ENCODE measurements at places on chromosomes 2 and 18. TPM values are rescaled to one million over a fixed set of nuclear protein-coding genes. Genes with fewer than 3 reads are reported as not detected.

DNA sequence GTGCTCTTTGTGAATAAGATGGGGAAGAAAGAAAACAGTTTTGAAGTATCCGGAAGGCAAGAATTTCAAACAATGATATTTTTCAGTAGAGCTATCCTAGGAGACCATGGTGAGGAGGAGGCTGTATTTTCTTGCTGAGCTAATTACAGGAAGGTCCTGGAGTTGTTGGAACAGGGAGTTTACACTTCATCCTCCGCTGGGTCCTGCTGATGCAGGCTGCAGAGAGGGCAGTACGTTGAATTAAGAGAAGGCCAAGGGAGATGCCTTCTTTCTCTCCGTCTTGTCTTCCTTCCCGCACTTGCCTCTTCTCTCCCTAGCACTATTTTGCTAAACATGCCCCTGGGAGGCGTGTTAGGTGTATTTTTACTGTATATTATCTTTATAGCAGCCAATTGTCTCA, 60.0 kb upstream of the EDAR start:
- H3K27ac ChIP-seq, result no peak overlapping the region
- no peak for DNase-seq
- H3K4me1 ChIP-seq, result peaks cover 21% of the 10 kb centered on the region

DNA sequence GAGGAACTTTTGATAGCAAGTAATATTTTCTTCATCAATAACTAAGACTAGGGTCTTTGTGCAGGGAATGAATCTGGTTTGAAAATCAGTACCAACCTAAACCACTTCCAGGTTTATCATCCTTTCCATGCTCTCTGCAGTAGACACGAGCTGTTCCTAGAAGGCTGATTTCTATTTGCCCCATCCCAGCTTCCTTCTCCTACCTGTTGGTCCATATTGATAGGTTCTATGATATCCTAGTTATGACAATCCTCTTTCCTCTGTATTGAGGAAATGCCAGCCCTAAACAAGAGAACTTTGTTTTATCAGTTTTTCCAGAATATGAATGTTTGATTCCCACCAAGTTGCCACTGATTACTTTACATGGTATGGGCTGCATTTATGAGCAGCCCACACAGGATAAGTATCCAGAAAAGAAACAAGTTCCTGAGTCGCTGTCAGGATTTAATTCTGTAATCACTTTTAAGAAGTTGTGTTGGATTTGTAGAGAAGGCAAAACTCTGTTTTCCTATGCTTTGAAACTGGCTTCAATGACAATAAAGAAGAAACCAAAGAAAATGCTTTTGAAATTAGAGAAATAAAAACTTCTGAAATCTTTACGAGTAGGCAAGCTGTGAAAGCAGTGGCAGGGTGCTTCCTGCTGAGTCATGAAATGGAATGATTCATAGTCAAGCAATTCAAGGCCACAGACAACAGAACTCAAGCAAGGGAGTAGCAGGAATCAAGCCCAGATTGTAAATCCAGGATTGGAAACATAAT, 37.3 kb upstream of the TANK start:
- DNase-seq, result peak; percentile 70
- H3K4me1 ChIP-seq, result peaks cover 20% of the 10 kb centered on the region
- peak overlapping the region; percentile 3 for H3K27ac ChIP-seq
- no peak overlapping the region for H3K4me3 ChIP-seq
- H3K27me3 ChIP-seq, result peaks cover 3% of the 10 kb centered on the region
- no peaks in the 10 kb centered on the region for H3K36me3 ChIP-seq

DNA sequence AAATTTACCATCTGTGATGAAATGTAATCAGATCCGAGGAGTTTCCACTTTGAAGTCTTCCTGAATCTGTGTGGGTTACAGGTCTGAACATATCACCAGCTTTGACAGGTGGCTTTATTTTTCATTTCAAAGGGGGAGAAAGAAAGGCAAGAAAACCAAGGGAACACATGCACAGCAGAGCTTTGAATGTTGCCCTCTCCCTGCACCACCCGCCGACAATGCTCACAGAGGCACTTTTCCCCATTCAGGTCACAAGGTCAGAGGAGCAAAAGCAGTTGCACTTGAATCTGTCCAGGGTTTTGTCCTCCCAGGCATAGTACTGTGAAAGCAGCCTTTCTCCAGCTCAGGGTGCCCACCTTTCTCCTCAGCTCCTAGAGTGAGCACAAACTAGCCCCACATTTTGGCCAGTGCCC, 130.2 kb downstream of the OSR1 start:
- H3K27me3 ChIP-seq, result no peaks in the 10 kb centered on the region
- H3K36me3 ChIP-seq, result no peaks in the 10 kb centered on the region
- no peak overlapping the region for H3K27ac ChIP-seq
- H3K4me3 ChIP-seq, result no peak overlapping the region

The CARF gene
- total RNA-seq, result 4.0 TPM

GRCh38 chr2:83280391-83280790, 1178.7 kb downstream of the SUCLG1 start:
- H3K27me3 ChIP-seq, result no peaks in the 10 kb centered on the region
- no peak overlapping the region for H3K27ac ChIP-seq
- H3K4me3 ChIP-seq, result no peak overlapping the region
- no peak for DNase-seq

The SLC9A4 gene
- 0.10 TPM for total RNA-seq

DNA sequence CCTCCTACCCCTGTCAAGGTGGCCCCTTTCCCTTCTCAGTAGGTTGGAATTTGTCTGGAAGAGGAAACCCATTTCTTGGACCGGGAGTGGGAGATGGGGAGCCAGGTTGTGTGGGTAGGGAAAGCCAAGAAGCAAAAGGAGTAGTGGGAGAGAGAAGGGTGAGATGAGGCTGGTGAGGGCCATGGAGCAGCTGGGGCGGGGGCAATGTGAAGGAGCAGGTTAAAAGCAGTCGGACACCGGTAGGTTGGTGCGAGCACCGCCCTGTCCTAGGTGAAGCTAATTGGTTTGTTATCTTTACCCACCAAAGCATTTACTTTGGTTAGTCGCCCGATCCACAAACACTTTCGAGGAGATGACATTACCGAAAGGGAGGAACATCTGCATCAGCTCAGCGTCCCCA, 306.8 kb downstream of the CELF4 start:
- H3K36me3 ChIP-seq, result no peaks in the 10 kb centered on the region
- H3K27me3 ChIP-seq, result peaks cover 41% of the 10 kb centered on the region
- H3K27ac ChIP-seq, result no peak overlapping the region
- H3K4me1 ChIP-seq, result peaks cover 5% of the 10 kb centered on the region

The SIX3 gene
- not detected for total RNA-seq

The SULT1C2 gene
- total RNA-seq, result not detected

DNA sequence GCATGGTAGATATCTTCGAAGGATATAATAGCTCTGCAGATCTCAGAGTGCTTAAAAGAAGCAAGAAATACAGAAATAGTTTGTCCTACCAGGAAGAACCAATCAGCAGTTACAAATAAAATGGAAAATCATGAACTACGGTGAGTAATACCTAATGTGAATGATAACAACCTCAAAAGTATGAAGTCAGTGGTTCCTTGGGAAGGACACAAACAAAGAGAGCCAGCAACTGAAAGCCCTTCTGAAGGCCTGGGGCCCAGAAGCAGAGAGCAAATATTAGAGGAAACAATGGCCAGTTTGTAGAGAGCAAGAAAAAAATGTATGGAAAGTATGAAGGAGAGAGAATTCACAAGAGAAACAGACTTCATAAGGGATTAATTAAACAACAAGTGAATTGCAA, 226.8 kb upstream of the CHST9 start:
- no peaks in the 10 kb centered on the region for H3K36me3 ChIP-seq
- no peaks in the 10 kb centered on the region for H3K4me1 ChIP-seq
- DNase-seq, result no peak
- H3K4me3 ChIP-seq, result no peak overlapping the region

GRCh38 chr2:43121580-43122314, 104.7 kb downstream of the ZFP36L2 start:
- no peaks in the 10 kb centered on the region for H3K36me3 ChIP-seq
- peaks cover 28% of the 10 kb centered on the region for H3K4me1 ChIP-seq
- H3K4me3 ChIP-seq, result no peak overlapping the region
- H3K27ac ChIP-seq, result no peak overlapping the region
- no peak for DNase-seq
- H3K27me3 ChIP-seq, result no peaks in the 10 kb centered on the region
